Neural crest cell (in vitro differentiated cells): ENCODE measurements at places on chromosomes 5 and 9.

GRCh38 chr9:35029852-35030251 is 40.3 kb downstream of the DNAJB5 start:
- no peak for DNase-seq

DNA sequence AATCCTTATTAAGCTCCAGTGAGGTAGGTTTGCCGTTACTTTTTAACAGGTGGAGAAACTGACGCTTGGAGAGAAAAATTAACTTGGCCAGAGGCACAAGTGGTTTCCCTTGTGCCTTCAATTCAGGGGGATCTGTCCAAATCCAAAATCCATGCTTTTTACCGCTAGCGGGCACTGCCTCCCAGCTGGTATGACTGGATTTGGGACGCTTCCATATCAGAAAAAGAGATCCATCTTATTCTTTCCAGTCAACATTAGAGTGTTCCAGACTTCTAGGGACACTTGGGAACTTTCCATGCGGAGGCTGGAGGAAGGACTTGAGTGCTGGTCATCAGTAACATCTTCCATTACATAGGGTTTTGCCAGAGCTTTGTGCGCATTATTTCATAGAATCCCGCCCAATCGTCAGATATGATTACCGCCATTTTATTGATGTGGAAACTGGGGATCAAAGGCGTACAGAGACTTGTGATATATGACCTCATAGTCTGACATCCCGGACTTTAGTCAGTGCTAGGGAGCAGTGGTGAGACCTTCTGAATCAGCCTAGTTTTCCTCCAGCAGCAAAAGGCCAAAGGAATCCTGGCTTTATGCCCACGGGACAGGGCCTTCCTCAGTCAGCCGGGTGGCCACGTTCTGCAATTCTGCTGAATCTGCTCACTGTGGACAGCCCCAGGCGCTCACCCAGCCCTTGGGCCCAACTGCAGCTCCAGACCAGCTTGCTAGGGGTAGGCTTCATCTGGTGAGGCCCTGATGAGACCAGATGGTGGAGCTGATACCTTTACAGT is 1.1 kb upstream of the GNPDA1 start:
- DNase-seq, result no peak

DNA sequence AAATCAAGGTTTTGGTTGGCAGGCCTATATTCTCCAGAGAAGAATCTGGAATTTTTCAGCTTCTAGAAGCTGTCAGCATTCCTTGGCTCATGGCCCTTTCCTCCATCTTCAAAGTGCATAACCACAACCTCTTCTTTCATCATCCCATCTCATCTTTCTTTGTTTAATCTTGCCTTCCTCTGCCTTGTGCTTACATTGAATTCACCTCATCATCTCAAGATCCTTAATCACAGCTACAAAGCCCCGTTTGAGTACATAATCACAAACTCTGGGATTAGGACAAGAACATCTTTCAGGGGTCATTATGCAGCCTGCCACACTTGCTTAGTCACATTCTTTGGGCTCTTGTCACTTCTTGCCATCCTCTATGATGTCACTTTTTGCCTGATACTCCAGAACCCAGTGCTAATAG is 130.3 kb downstream of the FOXD1 start:
- DNase-seq, result no peak

DNA sequence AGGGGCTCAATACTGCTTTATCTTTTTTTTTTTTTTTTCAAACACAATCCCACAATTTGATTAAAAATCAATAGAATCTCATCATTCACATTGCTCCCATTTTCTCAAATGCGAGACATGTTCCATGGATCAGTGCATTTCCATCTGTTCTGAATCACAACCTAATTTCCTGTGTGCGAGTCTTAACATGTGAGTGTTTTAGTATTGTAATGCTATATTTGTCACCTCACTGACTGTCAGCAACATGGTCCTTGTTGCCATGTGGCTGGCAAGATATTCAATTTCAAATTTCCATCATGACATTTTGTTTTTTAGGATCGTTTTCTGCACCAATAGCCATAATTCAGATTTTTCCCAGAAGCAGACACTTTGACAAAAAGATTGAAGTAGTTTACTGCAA is 233.2 kb upstream of the PRDM9 start:
- DNase-seq, result no peak

- DNase-seq, result no peak
These were observed 51.3 kb upstream of the RGMB start for GRCh38 chr5:98722188-98722587.

DNA sequence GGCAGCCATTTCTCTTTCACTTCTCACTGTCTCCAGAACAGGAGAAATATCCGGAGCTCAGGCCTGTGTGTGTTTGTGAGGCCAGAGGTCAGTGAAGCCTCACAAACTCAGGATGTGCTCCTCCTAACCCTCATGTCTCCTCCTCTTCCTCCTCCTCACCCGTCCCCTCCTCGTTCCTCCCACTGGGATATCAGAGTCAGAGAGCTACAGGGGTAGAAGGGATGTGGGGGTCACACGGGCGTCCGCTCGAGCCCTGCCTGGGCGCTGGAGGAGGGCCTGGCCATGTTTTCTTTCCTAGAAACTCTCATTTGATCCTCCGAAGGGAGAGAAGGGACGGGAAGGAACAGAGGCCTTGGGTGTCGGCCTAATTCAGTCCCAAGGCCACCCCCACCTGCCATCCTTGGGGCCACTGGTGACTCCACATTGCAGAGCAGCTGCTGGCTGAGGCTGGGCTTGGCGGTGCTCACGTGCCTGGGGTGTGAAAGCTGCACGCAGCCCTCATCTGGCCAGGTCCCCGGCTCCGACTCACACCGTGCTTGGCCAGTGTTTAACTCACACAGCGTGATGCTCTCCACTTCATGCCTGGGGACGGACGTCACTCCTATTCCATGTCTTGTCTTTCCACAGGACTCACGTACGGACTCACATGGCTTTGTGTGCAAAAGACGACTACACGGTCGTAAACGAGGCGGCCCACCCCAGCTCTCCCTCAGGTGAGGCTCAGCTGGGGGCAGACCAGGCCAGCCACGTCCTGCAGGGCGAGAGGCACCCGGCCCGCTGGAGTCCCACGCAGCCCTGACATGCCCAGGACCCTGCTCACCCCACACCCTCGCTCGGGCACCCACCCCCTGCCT is 22.6 kb upstream of the SLC6A19 start:
- no peak for DNase-seq

DNA sequence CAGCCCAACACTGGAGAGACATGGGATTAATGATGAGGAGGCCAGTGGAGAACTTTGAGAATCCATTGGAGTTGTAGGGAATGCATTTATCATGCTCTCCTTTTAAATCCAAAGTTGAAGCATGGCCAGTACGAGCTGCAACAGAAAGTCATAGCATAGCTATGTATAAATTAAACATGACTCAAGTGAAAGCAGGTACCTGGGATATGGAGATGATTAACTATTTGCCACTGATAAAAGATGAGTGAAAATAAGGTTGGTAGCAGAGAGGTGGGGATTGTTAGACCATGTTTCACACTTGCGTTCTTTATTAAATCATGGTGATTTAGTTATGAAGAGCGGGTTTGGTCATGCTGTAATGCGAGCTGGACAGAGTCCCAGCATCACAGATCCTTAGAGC is 189.6 kb downstream of the ARHGEF28 start:
- DNase-seq, result no peak

DNA sequence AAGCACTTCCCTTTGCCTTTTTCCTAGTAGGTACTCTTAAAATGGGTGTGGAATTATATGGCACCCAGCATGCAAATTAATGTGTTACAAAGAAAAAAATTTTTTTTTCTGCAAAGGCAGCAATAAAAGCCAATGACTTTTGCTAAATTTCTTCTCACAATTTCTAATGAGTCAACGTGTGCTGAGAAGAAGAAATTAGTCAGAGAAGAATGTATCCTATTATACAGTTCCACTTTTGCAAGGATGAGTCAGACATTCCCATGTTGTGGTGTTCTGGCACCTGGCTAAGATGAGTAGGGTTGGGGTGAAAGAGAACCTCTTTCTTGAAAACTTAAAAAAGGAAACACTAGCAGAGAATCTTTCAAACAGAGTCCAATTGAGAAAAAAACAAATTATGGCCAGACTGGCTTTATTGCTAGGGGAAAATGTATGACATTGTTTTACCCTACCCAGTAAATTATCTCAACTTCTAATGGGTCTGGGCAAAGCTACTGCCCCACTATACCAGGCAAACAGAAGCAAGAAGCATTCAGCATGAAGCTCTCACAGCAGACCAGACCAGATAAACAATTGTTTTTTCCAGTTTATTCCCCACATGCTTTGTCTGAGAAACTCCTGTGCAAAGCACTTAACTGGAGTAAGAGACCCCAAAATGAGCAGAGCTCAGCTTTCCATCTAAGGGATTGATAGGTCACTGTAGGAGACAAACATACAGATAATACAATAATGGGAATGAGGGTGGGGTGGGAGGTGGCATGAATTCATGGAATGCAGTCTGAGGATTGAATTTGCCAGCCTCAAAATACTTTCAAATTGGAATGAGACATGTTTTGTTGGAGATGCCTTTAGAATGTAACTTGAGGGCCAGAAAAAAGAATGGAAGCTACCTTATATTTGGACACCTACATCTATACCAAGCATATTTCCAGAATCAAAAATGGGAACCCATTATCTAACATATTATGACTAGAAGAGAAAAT is 220.8 kb upstream of the RFX3 start:
- no peak for DNase-seq

DNA sequence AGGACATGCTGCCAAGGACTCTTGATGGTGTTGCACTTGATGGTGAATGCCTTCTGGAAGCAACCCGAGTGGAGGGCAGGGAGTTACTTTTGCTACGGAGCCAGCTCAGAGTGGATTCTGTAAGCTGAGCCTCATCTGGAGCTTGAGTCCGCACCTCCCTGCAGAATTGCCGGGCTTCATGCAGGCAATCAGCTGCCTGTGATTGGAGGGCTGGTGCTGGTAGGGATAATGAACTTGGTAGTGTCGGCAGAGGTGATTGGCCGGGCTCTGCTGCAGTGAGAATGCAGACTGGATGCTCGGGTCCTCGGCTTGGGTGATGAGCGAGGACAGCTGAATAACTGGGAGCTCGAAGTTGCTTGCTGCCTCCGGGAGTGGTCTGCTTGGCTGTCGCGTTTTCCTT is 23.1 kb downstream of the SLC25A25 start:
- peak; percentile 39 for DNase-seq

DNA sequence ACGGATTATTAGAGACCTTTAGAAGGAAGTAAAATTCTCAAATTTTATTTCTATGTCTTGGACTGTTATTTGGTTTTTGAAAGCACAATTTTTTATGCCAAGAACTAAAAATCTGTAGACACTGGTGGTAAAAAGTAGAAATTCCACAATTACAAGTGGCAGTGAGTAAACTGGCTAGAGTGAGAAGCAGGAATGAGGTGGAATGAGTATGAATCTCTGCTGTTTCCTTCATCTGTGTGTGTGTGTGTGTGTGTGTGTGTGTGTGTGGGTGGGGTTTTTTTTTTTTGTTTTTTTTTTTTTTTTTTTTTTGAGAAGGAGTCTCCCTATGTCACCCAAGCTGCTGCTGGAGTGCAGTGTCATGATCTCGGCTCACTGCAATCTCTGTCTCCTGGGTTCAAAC is 94.2 kb downstream of the TLE4 start:
- no peak for DNase-seq

- no peak for DNase-seq
These were observed 2.6 kb upstream of the MSX2 start for GRCh38 chr5:174721530-174722432.

DNA sequence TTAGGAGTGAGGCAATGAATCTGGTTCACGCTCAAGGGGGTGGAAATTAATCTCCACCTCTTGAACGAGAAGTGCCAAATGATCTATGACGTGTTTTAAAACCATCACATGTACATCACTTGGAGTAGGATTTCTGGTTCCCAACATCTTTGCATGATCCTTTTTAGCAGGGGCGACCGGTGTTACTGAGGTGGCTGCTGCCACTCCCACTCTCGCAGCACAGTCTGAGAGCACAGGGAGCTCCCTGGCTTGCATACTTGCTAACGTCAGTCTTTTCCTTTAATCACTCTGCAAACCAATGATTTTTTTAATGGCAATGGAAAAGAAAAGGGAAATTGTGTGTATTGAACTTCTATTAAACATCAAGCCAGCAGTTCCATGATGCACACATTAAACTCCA is 624.4 kb downstream of the IRX1 start:
- no peak for DNase-seq

GRCh38 chr5:137220523-137220927 is 278.6 kb downstream of the SPOCK1 start:
- DNase-seq, result no peak

DNA sequence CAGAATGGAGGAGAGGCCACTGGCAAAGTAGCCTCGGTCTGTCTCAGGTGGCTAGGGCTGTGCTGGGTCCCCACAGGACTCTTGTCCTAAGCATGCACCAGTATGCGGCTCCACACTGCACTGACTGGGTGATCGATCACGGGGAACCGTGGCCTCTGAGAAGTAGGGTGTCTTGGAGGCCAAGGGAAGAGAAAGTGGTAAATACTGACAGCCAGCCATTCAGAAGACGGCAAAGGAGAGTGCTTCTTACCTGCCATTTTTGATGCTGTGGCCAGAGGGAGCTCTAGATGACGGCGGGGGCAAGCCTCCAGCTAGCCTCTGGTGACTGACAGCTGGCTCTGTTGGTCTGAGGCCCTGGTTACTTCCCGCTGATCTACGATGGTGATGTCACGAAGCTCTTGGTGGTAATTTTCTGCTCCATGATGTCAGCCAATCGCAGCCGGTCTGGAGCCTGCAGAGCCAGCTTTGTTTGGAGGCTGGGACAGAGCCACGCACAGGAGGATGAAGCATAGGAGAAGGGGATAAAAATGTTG is 40.4 kb upstream of the GADD45G start:
- DNase-seq, result no peak

DNA sequence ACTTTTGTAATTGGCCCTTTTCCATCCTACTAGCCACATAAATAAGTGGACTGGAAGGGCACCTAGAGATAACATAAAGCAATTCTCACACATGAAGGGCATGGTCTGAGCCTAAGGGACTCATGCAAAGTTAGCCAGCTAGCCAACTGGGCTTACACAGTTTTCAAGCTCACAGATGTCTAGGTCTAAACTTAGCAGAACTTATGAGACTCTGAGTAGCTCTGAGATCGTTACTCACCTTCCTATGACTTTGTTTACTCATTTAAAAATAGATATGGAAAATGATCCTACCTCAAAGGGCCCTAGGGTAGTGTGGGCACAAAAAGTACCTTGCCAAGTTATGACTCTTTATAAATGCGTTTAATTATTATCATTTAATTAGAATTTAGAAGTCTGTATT is 410.4 kb upstream of the MPDZ start:
- DNase-seq, result no peak

GRCh38 chr9:117963493-117964090 is 259.4 kb downstream of the TLR4 start:
- no peak for DNase-seq

DNA sequence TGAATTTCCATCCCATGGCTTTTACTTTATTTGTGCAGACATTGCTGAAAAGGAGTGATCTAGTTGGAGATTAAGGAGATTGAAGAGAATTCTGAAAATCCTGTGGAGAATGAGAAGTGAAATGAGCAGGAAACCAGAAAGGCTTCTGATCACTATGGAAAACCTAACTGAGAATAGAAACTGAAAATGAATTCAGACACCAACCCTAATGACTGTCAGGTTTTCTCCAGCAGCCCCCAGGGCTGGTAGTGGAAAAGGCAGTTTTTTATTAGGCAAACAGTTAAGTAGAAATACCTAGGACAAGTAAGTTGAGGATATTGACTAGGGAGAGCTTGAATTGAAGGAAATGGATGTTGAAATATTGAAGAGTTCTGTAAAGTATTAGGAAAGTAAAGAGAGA is 14.7 kb upstream of the ARRDC3 start:
- no peak for DNase-seq

- DNase-seq, result no peak
These were observed 185.2 kb upstream of the RGMB start for GRCh38 chr5:98588215-98588614.
